Glutamatergic neuron (in vitro differentiated cells): ENCODE measurements at places on chromosomes 2 and 18. TPM values are rescaled to one million over a fixed set of nuclear protein-coding genes. Genes with fewer than 3 reads are reported as not detected.
A peak's percentile ranks its signal among the peaks of the same experiment; 100 is the strongest.

DNA sequence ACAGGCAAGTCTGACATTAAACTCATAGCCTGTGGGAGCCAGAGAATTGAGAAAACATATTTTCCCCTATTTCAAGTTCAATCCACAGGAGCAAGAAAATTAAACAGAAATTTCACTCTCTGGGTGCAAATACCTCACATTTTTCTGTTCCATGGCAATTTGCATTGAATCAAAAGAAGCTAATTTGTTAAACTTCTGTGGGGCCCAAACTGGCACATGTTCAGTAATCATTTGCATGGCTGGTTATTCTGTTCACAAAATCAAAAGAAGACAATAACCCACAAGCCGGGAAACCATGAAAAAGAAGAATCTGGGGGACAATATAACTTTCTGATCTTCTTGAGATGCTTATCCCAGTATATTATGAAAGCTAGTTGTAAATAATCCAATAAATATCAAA lies 363.1 kb downstream of the LRP1B start:
- peaks cover 7% of the 10 kb centered on the region for H3K27me3 ChIP-seq
- peak overlapping the region; percentile 93 for H3K27ac ChIP-seq
- no peaks in the 10 kb centered on the region for H3K36me3 ChIP-seq
- H3K4me3 ChIP-seq: no peak overlapping the region
- peaks cover 34% of the 10 kb centered on the region for H3K4me1 ChIP-seq

- H3K36me3 ChIP-seq: no peaks in the 10 kb centered on the region
- no peak overlapping the region for H3K4me3 ChIP-seq
- no peak for DNase-seq
- no peaks in the 10 kb centered on the region for H3K4me1 ChIP-seq
Observed at GRCh38 chr2:33142810-33143209, 196.1 kb downstream of the LTBP1 start.

GRCh38 chr18:68489013-68489792 lies 225.7 kb downstream of the TMX3 start:
- H3K36me3 ChIP-seq: no peaks in the 10 kb centered on the region
- H3K27ac ChIP-seq: peak overlapping the region; percentile 2
- H3K4me1 ChIP-seq: peaks cover 10% of the 10 kb centered on the region
- DNase-seq: no peak
- no peaks in the 10 kb centered on the region for H3K27me3 ChIP-seq

PTPRN gene
- 104 TPM for total RNA-seq

DNA sequence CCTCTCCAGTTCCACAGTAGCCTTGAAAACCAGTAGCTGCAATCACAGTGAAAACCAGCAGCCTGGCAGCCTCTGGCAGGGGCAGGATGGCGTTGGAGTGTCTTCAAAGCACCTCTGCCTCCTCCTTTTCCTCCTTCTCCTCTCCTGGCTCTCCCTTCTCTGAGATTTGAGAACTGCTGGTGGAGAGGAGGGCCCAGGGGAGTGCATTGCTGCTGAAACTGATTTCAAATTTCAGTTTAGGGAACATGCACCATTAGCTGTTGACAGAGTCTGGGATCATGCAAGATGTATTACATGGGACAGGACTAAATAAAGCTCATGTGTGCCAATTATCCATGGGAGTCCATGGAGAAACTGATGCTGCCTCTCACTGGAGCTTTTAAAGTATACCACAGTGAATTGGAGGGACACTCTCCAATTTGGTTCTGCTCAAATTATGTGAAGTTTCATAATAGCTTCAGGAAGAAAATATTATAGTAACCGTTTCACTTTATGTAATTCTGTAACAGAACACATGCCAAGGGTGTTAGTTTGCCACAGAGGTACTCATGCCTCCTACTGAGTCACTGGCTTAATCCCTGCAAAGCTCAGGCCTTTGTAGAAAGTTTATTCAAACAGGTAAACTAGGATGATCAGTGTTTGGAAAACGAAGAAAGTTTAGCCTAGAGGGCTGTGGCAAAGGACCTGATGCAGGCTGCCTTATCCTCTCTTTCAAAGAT lies 146.1 kb downstream of the PRPF40A start:
- no peaks in the 10 kb centered on the region for H3K36me3 ChIP-seq
- no peak overlapping the region for H3K4me3 ChIP-seq
- no peaks in the 10 kb centered on the region for H3K27me3 ChIP-seq
- peaks cover 8% of the 10 kb centered on the region for H3K4me1 ChIP-seq
- no peak overlapping the region for H3K27ac ChIP-seq
- no peak for DNase-seq

DNA sequence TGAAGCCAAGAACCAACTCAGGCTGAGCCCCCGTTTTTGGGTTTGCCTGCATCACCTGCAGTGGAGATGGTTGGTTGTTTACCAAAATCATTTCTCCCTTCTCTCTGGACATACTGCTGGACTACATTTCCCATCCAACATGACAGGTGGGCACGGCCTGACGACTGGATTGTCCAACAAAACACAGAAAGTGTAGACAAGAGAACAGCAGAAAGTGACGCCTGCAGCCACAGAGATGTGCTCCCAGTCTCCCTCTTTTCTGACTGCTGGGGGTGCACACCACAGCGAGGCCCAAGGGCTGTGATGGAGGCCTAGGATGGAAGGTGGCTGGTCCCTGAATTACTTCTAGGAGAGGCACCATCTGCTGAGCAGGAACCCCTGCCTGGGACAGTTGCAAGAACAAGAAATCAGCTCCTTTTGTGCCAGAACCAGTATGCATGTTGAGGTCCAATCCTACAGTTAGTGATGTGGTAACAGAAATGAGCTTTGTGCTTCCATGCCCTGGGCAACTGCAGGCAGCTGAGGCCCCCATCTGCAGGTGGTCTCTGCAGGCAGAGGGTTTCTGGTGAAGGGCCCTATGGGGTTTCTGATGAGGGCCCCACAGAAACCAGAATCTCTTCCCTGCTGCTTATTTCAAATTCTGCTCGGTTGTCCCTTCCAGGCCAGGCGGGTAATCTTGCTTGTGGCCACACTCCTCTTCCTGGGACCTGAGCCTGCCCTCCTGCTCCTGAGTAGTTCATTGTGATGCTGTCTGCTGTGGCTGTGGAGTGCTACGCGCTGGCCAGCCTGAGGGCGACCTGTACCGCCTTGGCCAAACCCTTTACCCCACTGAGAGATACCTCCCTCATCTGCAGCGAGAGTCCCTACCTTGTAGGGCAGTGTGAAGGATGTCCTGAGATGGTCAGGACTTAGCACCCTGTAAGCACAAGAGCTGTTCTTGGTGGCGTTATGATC lies 168.3 kb downstream of the ASB1 start:
- peaks cover 4% of the 10 kb centered on the region for H3K36me3 ChIP-seq
- no peak overlapping the region for H3K4me3 ChIP-seq
- DNase-seq: no peak

DNA sequence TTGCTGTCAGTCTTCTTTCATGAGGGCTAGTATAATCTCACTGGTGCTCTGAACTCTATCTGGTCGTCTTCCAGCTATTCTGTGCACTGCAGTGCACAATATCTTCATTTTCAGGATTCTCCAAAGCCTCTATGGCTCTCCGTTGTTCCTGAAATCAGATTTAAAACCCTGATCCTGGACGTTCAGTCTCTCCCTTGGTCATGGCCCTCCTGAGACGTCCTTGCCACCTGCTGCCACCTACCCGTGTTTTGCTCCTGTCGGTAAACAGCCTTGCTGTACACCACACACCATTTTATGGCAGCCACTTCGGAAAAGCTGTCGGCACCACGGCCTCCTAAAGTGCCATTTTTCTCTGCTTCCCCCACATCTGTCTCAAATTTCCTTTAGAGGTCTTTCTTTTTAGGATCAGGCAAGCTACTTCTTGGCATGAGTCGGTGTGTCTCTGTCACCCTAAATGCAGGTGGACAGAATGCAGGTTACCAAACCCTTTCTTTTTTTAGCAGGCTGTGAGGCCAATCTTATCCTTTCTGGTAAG lies 170.0 kb downstream of the HRH4 start:
- peaks cover 3% of the 10 kb centered on the region for H3K27me3 ChIP-seq
- DNase-seq: no peak
- no peak overlapping the region for H3K27ac ChIP-seq
- H3K4me1 ChIP-seq: peaks cover 30% of the 10 kb centered on the region
- no peak overlapping the region for H3K4me3 ChIP-seq
- peaks cover 4% of the 10 kb centered on the region for H3K36me3 ChIP-seq

SP5 gene
- total RNA-seq: 1.8 TPM

GRCh38 chr2:56715683-56716082 lies 531.9 kb downstream of the CCDC85A start:
- DNase-seq: peak; percentile 13
- no peak overlapping the region for H3K4me3 ChIP-seq
- peaks cover 2% of the 10 kb centered on the region for H3K27me3 ChIP-seq
- no peaks in the 10 kb centered on the region for H3K4me1 ChIP-seq
- no peak overlapping the region for H3K27ac ChIP-seq

GRCh38 chr2:1974397-1974796 lies 230.1 kb upstream of the PXDN start:
- no peak overlapping the region for H3K27ac ChIP-seq
- peaks cover 22% of the 10 kb centered on the region for H3K4me1 ChIP-seq

GRCh38 chr2:129565551-129566109 lies 413.8 kb upstream of the RAB6C start:
- no peaks in the 10 kb centered on the region for H3K27me3 ChIP-seq
- peaks cover 24% of the 10 kb centered on the region for H3K36me3 ChIP-seq
- H3K27ac ChIP-seq: no peak overlapping the region
- no peak for DNase-seq

DNA sequence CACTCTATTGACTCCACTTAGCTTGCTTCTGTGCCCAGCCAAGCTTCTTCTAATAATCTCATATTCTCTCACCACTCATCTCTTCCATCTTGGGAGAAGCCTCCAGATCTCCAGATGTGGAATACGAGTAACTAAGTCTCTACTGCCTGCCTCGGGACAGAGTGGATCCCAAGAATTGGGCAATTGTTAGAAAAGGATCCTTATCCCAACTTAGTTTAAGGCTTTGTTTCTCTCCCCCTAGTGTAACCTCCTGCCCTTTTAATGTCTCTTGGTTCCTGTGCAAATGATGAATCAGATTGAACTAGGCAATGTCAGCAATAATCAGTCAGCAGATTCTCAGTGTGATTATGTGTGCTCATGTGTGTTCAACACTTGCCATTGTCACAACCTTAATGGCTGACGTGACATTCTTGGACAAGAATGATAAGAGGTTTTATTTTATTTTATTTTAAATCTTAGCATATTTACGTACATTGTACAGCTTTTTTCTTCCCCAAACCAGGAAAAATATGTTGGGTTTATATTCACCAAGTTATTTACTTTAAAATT lies 59.7 kb downstream of the MYO3B start:
- DNase-seq: no peak
- no peaks in the 10 kb centered on the region for H3K27me3 ChIP-seq
- H3K36me3 ChIP-seq: no peaks in the 10 kb centered on the region

GRCh38 chr2:156322686-156323231 lies 9.8 kb downstream of the NR4A2 start:
- H3K27ac ChIP-seq: no peak overlapping the region
- H3K27me3 ChIP-seq: peaks cover 42% of the 10 kb centered on the region
- peak overlapping the region; percentile 92 for H3K4me3 ChIP-seq
- no peak for DNase-seq
- peaks cover 32% of the 10 kb centered on the region for H3K4me1 ChIP-seq
- H3K36me3 ChIP-seq: peaks cover 12% of the 10 kb centered on the region

DNA sequence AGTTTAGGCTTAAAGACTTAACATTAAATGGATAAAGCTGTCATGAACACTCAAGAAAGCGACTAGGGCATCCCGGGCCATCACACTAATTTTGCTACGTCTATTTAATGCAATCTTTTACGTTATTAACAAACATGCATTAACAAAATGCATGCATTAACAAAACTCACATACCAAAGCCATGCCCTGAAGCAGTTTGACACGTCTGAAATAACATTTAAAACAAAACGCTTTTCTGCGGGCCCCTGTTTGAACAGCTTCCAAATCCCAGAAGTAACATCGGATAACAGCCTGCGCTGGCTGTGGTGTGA lies 458 bp downstream of the B4GALT6 start:
- H3K4me1 ChIP-seq: peaks cover 18% of the 10 kb centered on the region
- no peak for DNase-seq

DNA sequence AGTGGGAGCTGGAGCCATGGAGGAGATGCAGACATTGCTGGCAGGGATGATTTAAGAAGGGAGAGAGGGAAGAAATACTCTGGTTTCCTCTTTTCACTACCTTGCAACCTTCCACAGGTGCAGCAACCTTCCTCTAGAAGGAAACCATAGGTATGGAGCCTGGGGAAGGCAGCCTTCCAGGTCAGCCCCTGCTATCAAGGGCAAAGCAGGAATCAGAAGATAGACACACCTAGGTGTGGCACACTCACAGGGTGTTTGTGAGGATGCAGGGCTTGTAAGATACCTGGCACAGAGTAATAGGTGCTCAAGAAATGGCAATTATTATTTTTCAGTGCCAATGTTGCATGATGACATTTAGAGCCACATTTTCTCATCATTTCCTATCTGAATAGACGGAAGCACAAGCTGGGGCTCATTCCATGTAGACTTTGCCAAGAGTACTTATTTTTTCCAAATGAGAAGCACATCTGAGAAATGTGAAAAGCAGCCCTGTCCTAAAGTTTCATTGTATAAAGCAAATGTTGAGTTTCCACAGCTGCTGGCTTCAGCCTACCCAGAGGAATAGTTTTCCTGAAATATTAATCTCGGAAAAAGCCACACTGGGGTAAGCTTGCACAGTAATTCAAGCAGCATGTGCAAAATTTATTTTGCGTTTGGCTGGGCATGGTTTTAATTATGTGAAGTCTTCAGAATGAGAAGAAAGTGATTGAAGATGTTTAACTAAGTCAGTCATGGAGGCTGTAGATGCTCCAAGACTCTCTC lies 20.6 kb downstream of the EVA1A start:
- no peaks in the 10 kb centered on the region for H3K4me1 ChIP-seq
- no peaks in the 10 kb centered on the region for H3K27me3 ChIP-seq
- DNase-seq: no peak
